BE2C (cell line): ENCODE measurements at places on chromosomes 1 and 21.

DNA sequence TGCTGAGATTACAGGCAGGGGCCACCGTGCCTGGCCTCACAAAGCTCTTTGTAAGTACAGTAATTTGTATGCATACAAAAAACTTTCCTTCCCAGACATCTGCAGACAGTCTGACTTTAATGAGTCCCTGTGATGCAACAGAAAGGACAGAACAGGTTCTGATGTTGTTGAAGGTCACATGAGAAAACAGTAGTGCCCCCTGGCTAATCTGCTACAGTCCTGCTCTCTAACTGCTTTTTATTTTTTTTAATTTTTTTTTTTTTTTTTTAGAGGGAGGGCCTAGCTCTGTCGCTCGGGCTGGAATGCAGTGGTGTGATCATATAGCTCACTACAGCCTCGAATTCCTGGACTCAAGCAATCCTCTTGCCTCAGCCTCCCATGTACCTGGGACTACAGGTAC is 36.7 kb downstream of the ACBD3 start:
- DNase-seq: no peak

GRCh38 chr1:10905841-10906655 is 106.4 kb upstream of the TARDBP start:
- DNase-seq: peak; percentile 78

GRCh38 chr1:150622303-150622975 is 7.0 kb downstream of the ENSA start:
- peak; percentile 14 for DNase-seq

DNA sequence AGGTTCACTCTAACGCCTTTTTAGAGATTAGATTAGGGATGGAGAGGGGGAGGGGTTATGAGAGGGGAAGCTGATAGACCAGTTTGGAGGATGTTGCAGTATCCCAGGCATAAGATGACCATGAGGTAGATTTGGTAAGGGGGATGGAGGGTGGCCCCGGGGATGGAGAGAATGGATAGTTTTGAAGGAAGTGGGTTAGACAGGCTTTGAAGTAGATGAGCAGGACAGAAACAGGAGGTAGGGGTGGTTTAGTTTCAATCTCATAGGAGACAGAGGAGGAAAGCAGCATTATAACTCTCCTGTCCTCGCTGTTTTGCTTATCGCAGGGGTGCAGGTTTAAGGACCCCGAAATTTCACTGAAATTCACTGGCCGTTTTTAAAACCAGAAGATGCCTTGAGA is 11.8 kb downstream of the UBIAD1 start:
- no peak for DNase-seq

GRCh38 chr1:26112407-26112775 is 767 bp downstream of the PDIK1L start:
- no peak for DNase-seq

DNA sequence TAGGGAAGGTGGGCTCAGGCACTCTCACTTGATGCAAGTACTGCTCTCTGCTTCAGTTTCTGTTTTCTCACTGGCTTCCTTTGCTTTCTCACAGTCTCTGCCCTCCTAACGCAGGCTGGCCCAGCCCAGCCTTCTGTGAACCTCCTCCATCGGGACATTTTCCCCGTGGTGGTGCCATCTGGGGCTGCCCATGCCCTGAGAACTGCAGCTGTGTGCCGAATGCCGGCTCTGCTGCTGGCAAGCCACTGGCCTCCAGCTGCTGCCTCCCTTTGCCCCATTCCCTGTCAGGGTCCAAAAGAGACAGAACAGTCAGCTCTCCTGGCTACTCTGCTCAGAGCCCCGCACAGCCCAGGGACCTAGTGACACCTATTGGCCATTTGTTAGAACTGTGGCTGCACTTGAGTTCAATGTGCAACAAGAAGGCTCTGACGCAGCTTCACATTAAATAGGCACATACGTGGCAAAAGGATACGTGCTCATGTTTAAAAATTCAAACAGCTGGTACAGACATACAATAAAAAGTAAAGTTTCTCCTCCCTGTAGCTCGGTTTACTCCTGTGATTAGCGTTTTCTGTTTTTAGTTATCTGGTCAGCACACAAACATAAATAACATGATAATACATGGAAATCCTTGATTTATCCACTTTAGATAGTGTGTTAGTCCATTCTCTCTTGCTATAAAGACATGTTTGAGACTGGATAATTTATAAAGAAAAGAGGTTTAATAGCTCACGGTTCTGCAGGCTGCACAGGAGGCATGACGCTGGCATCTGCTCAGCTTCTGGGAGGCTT is 46.6 kb downstream of the FCRL5 start:
- DNase-seq: peak; percentile 56
